AG20443 (cell line): ENCODE measurements at places on chromosomes 3 and 15.

DNA sequence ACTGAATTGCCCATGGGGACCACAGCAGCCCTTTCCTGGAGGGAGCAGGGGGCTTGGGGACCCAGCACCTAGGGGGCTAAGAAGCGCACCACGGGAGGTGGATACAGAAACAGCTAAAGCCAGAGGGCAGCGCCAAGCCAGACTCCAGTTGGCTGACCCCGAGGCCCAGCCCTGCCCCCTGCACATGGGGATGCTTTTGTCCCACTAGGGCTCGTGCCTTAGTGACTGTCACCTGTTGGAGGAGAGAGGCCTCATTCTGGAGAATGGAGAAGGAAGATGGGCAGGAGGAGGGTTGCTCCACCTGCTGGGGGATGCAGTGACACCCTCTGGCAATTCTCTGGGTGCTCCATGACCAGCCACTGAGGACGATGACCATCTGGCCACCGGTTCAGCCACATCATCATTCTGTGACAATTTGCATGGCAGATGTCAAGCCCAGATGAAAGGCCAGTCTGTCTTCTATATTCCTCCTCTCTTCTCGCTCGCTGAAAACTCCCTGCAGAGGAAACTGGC is 167.8 kb upstream of the TLE3 start:
- no peak for DNase-seq

DNA sequence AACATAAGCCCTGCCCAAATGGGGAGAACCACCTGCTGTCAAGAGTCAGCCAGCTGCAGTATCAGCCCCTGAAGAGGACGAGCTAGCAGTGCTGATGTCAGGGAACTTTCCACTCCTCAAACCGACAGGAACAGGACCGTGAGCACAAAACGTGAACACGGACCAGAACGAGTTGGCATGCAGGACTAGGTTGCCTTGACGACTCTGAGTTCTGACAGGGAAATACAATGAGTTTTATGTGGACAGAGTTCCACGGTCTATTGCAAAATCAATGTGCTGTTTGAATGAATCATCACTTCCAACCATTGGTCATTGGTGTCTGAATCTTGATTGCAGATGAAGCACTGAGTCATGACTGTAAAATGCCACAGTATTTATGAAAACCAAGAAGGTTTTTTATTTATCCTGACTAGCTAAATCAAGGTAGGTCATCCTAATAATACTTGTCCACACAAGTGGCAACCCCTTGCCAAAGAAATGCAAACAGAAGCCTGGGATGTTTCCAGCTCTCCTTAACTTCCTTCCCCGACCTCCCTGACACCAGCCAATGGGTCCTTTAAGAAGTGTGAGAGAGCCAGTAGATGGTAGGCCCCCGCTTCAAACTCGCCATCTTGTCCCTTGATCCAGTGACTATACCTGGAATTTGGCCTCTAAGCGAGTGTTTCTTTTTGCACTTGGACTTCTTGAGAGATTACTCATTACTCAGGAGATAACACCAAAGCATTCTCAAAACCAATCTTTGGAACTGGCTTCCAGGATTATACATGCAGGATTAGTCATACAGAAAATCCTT is 119.6 kb downstream of the ASB7 start:
- DNase-seq: peak; percentile 89

- no peak for DNase-seq
Measured at GRCh38 chr3:194276768-194277103, 74.4 kb downstream of the CPN2 start.

DNA sequence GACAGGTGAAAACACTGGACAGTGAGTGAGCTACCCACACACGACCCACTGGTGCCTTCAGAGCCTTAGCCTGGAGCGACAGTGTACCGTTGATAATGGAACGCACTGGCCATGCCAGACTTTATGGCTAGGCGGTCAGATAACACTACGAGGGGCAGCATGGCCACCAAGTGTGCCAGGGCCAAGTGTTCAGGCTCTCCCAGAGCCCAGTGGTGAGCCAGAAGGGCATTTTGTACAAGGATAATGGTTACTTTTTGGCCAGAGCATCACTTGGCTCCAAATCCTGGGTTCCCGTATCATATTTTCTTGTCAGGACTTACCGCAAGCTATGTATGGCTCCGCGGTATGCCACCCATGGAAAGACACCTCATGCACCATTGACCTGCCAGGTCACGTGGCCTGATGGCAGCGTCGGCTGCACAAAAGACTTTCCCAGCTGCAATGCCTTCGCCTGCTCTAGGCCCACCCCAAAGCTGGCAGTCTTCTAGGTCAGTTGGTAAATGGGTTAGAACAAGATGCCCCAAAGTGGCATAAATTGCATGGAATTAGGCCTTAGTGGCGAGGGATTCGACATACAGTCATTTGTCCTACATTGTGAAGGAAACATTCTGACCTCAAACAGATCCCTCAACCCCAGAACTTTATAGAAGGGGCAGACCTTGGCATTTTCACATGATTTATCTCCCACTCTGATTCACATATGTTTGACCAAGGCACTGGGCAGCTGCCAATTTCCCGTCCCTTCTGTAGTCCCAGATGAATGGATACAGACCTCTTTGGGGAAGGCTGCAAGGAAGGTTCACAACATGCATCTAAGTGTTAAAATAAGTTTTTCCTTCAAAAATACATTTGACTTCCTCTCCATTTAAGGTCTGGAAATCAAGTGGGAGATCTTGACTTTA is 12.2 kb upstream of the SLC28A1 start:
- no peak for DNase-seq

GRCh38 chr15:70902107-70902506 is 9.5 kb downstream of the LRRC49 start:
- peak; percentile 71 for DNase-seq

DNA sequence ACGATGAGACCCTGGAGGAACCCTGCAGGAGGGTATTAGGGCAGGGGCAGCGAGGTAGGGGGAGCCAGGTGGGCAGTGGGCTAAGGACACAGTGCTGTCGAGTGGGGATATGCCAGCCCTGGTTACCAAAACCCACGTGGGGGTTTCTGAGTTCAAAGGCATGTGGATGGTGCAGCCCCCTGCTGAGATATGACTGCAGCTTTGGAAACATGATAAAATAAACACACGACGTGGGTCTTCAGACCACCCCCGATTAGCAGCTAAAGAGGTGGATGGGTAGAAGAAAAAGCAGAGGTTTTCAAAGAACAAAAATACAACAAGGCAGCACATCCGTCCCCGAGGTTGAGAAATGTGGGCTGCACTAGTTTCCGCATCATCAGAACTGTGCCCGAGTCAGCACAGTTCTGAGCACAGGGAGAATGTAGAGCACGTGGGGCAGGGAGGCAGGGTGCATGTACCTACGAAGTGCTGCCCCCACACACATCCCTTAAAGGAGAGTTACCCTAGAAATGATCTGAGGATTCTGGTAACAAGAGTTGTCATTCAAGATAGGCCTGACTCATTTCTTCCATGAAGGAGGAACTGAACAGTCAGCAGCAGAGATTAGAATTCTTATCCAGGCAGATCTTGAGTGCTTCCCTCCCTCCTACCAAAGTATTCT is 121.3 kb downstream of the RPLP1 start:
- DNase-seq: no peak

- peak; percentile 83 for DNase-seq
Measured at GRCh38 chr15:40238532-40239403, at the start of gene PAK6. Gene PAK6 (plus strand): TSS chr15:40239063. CDS start chr15:40264786, 25,723 bp downstream.
